Myocyte (in vitro differentiated cells): ENCODE measurements at places on chromosomes 6 and 20.

DNA sequence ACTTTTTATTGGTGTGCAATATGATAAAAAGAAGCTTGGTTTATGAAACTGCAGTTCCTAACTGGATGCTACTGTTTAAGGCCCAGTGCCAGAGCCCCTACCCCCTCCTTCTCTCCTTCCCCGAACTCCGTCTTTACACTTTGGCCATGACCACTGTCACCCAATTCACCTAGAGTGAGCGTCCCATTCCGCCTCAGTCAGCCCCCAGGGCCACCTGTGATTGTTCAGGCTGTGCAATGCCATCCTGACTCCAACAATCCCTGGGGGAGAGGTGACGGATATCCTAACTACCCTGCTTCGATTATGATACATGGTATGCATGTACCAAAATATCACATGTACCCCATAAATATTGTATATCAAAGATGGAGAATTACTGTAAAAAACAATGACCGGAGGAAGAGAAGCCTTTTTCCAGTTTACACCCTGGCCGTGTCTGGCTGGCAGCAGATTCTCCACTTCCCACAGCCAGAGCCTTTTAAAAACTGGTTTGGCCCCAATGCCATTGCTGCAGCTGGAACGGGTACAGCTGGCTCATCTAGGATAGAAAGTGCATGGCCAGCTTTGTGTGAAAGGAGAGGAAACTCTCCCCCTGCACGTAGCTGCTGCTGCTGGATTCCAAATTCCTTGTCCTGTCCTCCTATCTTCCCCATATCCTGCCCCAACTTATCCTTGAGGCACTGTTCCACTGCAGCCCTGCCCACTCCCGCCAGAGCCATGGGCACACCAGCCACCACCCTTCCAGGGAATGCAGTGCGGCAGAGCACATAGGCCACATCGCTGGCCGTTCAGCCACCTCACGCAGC is 99.7 kb downstream of the JPH2 start:
- no peak for DNase-seq

- no peak for DNase-seq
These were observed 208.7 kb downstream of the ALDH8A1 start for GRCh38 chr6:134741200-134741536.

DNA sequence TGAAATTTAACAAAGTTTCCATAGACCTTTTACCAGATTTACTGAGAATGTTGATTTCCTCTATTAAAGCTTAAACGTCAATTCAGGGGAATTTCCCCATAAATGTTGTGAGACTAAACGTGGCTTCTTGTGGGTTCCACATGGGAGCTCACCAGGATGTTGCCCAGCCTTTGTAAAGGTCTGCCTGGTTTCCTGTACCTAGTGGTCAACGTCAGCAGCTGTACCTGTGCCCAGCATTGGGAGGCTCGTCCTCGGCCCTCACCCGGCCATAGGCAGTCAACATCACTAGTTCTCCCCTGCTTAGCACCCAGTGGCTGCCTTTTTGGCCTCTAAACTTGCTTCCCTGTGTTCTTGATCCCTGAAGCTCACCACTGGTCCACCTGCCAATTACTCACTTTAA is 22.1 kb upstream of the CD83 start:
- no peak for DNase-seq

- DNase-seq = no peak
These were observed 22.7 kb downstream of the PMEPA1 start for GRCh38 chr20:57686931-57687652.

DNA sequence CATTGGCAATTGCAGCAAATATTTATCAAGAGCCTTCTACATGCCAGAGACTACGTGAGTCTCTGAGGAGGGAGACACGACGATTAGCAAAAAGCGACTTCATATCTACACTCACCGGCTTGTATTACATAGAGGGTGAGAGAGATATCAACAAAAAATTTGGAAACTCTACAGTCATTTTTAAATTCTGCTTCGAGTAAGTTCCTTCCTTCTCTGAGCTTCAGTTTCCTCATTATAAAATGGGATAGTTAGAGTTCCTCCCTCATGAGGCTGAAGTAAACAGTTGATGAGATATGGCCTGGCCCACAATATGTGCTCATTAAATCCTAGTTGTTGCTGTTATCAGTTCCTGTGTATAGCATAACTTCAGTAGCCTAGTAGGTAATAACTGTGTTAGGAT is 64.1 kb upstream of the SIRPA start:
- no peak for DNase-seq

GRCh38 chr6:44237813-44238433 is 9.0 kb upstream of the HSP90AB1 start:
- peak; percentile 82 for DNase-seq

DNA sequence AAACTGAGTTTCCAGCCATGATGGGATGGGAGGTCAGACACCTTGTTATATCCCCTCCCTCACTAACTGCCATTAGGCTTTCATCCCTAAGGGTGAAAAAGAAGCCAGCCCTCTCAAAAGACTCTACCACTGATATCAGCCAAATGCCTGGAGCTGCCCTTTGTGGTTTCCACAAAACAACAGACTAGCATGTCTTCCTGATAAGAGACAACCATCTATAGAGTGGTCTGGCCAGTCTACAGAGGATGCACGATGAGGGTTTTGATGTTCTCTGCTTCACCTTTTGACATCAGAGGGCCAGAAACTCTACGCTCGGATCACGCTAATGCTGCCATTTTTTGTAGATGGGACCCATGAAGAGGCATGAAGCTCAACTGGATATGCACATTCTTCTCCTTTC is 61.7 kb upstream of the ARHGAP18 start:
- DNase-seq = no peak

DNA sequence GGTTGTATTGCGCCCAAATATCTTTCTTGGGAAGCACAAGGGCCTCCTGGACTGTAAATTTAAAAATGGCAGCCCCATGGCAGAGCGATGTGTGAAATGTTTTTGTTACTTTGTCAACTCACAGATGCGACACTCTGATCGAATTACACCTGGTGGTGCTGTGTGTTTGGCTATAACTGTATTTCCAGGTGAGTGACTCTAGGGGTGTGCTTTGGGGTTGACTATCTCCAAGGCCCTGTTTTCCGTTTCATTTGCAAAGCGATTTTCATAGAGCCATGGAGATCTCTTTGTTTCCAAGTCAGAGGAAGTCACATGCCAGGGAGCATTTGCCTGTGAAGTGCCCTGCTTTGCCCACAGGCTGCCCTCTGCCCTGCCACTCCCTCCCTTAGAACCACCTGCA is 93.5 kb downstream of the CDC5L start:
- DNase-seq = no peak

DNA sequence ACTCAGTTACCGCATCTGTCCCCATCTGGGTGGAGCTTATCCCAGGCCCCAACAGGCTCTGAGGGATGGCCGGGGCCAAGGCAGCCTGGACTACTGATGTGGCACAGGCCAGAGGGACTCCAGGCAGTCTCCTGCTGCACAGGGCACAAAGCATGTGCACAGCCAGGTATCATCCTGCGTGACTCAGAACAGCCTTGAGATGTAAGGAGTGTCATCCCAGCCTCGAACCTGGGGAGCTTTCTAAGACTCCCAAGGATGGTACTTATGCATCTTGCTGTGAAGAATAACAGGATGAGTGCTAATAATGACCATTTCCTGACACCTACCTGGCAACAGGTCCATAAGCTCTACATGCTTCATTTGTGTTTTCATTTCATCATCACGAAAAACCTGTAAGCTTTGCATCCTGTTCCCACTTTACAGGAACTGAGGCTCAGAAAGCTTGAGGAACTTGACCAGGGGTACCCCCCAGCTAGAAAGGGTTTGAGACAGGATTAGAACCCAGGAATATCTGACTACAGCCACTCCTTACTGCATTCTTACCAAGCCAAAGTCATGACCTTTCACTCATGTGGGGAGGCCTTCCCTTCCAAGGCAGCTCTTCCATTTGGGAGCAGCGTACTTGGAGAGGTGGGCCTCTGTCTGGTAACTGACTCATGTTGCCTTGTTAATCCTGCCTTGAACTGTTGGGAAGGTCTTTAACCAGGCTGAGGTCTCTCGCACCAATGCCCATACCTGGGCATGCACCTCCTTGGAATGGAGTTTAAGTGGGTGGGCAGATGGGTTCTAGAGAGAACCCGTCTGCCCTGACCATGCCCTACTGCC is 1.9 kb downstream of the TRIB3 start:
- DNase-seq = no peak

DNA sequence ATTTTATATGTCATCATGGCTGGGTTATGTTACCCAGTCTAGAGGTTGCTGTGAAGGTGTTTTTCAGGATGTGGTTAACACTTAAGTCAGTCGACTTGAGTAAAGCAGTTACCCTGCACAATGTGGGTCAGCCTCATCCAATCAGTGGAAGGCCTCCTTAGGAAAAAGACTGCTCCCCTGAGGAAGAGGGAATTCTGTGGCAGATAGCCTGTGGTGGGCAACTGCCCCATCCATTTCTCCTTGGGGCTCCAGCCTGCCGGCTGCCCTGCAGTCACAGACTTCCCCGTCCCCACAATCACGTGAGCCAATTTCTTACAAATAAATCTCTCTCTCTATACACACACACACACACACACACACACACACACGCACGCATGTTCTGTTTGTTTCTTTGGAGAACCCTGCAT is 34.5 kb upstream of the MPC1 start:
- no peak for DNase-seq

DNA sequence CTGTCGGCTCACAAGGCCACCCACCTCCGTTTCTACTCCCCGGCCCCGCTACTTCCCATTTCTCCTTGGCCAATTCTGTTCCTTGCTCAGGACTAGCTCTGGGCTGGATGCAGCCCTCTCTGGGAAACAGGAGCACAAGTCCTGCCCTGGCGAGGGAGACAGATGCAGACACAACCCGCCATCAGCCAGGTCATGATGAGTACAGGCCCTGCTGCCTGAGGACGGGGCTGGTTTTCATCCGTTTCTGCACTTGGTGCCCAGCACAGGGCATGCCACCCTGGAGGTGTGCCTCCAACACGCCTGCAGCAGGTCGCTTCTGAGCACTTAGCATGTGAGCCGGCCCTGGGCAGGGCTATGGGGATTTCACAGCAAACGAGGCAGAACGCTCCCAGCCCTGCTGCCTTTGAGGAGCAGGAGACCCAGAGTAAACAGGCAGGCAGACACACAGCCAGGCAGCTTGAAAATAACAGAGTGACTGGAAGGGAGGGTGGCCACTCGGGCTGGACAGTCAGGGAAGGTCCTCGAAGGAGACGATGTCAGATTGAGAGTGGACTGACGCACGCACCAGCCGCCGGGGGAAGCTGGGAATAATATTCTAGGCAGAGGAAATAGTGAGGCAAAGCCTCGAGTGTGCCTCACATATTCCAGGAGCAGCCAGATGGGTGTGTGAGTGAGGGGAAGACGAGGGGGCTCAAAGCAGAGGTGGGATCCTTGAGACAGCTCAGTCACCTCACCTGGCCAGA is 21.2 kb upstream of the VSTM2L start:
- DNase-seq = no peak

- no peak for DNase-seq
These were observed 988.2 kb upstream of the MAP3K7 start for GRCh38 chr6:91575032-91575431.

- DNase-seq = no peak
These were observed 2.8 kb upstream of the SLC17A5 start for GRCh38 chr6:73656531-73657145.

DNA sequence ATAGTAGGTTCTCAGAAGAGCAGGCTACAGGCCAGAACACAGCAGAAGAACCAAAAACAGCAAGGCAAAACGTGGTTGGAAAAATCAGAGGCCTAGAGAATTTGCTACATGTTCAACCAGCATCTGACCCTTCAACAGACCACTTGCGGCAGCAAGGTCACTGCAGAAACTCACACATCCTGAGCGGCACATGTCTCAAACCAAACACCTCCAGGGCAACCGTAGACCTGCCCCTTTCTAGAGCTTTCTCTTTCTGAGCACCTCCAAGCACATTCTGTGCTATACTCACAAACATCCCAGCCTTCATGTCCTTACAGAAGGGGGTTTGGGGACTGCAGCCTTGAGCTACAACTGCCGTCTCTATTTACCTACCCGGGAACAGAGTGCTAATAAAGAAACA is 52.6 kb downstream of the GFOD1 start:
- no peak for DNase-seq

GRCh38 chr6:44622956-44623355 is 235.4 kb downstream of the CDC5L start:
- DNase-seq = no peak

GRCh38 chr6:90770778-90771177 is 183.9 kb upstream of the MAP3K7 start:
- DNase-seq = no peak
